Mucosa of gallbladder (tissue), 1 donor: ENCODE measurements at places on chromosomes 1 and 21. TPM values are rescaled to one million over a fixed set of nuclear protein-coding genes. Genes with fewer than 3 reads are reported as not detected.

- no peak for DNase-seq
These were observed 5.8 kb downstream of the CLEC20A start for GRCh38 chr1:178490967-178491366.

- DNase-seq = peak; percentile 74
These were observed 43.0 kb downstream of the TMCC2 start for GRCh38 chr1:205270764-205271163.

- no peak for DNase-seq
These were observed 15.3 kb downstream of the SRSF4 start for GRCh38 chr1:29166291-29166878.

DNA sequence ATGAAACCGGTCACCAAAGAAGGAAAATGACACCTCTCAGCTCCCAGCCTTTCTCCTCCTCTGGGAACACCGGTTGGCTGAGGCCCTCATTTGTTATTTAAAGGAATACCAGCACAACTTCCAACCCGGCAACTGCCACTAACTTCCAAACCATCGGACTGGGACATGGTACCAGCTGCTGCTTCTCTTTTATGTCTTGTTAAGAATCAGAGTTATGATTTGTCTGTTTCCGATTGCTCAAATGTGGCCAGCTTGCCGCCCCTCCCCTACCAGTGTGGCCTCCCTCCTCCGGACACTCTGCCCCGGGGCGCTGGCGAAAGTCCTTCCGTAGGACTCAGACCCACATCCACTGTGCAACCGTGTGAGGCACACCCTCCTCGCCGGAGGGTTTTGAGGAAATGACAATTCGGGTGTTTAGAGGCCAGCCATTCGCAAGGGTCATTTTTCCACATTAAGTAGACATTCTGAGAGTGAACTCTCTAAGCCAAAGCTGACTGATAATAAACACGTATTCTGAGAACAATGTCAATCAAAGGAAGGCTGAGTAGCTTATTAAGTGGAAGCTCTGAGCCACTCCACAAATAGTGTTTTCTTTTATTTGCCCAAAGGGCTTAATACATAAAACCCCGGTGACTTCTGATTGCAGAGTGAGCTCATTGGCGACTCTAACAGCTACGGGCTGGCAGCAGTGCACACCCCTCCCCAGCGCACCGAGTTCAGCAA, 5.5 kb downstream of the RIPK4 start:
- no peak for DNase-seq

GRCh38 chr1:58249737-58250586, 296.6 kb downstream of the OMA1 start:
- no peak for DNase-seq

DNA sequence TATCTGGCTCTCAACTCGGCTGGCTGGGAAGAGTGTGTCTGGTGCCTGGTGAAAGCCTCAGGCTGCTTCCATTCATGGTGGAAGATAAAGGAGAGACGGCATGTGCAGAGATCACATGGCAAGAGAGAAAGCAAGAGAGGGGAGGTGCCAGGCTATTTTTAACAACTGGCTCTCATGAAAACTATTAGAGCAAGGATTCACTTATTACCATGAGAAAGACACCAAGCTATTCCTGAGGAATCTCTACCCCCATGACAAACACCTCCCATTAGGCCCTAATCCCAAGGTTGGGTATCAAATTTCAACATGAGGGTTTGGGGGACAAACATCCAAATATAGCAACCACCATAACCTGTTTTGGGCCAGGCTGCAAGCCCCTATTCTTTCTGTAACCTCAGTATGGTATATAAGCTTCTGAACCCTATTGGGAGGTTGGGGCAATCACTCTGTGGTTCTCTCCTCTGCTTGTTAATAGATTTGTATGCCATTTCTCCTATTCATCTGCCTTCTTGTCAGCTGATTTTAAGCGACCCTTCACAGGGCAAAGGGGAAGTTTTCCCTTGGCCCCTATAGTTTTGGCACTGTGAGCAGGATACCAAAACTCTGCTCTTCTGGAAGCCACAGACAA, 179.0 kb upstream of the TNR start:
- DNase-seq = no peak

DNA sequence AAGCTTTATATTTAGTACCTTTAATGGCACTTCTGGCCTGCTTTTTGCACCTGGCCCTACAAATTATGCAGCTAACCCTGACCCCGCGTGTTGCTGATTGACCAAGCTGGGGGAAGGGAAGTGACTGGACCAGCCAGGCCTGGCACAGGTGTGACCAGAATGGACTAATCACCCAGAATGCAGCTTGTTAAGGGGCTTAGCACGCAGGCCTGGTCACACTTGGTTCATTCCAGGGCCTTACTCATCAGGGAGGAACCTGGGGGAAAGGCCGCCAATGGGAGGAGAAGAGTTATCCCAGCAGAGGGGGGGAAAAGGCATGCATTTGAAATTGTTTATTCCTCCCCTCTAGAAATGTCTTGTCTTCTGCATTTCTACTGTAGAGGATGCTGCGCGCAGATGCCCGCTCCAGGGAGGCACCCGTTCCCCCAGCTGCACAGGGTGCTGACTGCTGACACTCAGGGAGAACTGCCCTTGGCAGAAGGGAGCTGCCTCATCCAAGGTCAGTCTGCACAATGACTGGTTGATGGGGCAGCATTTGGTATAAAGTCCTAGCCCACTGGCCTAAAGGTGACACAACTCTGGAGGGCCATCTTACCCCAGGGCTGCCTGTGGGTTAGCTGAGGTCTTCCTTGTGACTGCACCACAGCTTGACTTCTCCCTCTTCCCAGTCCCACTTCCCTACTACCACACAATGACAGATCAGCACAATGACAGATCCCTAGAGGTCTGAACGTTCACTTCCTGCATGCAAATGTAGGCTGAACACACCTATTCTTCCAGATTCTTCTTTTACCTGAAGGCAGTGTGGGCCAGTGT, 29.0 kb downstream of the DHCR24 start:
- DNase-seq = no peak

DNA sequence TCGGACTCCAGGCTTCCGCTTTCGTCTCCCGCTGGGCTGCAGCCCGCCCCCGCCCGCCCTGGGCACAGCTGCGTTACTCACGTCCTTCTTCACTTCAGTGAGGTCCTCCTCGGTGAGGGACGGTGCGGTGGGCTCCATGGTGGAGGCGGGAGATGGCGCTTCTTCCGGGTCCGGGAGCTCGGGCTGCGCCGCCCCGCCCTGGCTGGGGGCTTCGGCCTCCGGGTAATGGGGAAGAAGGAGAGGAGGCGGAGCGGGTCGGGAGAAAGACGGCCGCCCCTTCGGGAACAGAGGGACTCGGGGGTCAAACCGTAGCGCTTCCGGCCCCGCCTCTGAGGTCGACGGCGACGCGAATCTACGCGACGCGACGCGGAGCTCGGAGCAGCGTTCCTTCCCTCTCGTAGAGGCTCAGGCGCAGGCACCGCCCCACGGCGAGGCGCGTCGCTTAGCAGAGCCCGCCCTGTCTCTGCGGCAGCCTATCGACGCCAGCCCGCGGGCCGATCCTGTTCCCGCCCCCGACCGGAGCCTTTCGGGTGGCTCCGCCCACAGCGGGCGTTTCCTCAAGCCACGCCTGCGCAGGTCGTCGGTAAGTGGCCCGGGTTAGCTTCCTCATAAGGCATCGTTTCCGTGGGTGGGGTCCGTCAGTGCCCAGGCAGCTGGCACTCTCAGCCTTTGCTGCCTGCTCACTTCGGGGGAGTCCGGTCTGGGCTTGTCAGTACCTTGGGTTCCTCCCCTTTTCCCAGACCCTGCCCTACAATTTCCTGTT, at the start of gene BCL10:
Gene BCL10 (minus strand): TSS at position 418 of the 763 bp plus-strand sequence. CDS start 280 bp downstream, at position 138.
- peak; percentile 99 for DNase-seq

DNA sequence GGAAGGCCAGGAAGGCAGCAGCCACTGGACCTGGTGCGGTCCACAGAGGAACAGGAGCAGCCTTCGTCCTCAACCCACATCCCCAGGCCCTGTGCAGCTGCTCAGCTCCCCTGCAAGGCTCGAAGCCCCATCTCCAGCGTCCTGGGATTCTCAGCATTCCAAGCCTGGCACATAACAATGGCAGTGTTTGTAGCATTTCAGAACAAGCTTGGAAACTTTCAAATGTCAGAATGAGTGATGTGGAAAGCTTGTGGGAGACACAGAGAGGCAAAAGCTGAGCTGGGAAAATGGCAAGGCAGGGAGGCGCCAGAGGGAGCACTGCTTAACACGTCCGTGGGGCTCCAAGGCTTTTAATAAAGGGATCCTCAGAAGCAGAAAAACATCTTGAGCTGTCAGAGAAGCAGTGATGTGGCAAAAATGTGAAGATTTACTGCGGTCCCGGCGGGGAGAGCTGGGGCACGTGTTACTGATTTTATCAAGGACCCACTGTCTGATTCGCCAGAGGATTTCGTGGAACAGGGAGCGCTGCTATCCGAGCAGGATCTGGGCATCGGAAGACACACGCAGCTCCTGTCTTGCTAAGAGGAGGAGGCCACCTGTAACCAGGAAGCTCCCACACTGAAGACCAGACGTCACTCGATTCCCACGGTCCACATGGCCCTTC, 38.1 kb downstream of the TOMM20 start:
- DNase-seq = no peak

DNA sequence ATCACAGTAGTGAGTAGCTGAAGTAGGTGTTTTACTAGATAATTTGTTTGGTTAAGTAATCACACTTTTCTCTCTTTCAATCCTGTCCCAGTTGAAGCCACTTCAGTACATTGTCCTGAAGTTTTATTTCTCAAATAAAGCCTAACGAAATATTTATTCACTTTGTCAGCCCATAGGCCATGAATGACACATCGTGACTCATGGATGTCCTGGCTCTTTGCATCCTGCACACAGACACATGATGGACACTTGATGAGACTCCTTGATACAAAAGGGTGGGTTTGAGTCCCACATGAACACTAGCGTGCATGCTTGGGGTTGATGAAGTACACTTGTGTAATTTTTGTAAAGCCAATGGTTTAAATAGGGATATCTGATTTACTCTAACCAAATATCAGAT, 22.7 kb upstream of the LAMC2 start:
- DNase-seq = no peak

ZNF697 gene
- total RNA-seq = 2.9 TPM

UBE2U gene
- not detected for total RNA-seq

CCDC17 gene
- 2.8 TPM for total RNA-seq

SERINC2 gene
- total RNA-seq = 122 TPM

SPRR2E gene
- not detected for total RNA-seq
